Fibroblast of upper back skin (primary cell): ENCODE measurements at places on chromosomes 2 and 18.

DNA sequence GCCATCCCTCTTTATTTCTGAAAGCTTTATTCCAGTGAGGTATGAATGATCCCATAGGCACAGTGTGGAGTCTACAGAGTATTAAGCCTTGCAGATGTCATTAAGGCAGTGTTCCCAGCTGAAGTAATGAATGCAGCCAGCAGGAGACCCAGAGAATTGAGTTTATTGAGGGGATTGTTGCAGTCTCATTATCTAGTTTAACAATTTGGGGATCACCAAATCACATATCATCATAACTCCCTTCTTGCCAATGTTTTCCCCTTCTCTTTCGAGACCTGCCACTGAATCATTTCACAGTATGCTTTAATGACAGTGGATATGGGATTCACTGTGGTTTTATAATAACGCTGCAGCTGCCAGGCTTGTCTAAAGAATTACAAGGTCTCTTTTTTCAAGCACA, 249.3 kb upstream of the FSHR start:
- no peak for DNase-seq

GRCh38 chr2:203804764-203805485, 62.6 kb upstream of the CTLA4 start:
- DNase-seq = no peak

DNA sequence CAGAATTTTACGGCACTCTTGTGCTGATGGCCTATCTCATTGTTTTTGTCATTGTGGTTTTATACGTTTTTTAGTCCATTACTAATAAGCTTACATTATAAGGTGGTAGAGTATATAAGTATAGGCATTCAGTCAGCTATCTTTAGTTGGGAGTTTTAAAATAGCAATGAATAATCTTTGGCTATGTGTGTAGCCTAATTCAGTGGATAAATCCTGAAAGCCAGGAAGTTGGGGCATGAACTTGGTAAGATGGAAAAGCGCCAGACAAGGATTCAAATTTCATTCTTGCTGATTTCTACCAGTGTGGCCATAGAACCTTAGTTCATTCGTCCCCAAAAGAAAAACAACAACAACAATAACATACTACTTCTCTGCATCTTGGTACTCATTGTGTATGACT, 31.2 kb downstream of the EPC2 start:
- DNase-seq = peak; percentile 31

DNA sequence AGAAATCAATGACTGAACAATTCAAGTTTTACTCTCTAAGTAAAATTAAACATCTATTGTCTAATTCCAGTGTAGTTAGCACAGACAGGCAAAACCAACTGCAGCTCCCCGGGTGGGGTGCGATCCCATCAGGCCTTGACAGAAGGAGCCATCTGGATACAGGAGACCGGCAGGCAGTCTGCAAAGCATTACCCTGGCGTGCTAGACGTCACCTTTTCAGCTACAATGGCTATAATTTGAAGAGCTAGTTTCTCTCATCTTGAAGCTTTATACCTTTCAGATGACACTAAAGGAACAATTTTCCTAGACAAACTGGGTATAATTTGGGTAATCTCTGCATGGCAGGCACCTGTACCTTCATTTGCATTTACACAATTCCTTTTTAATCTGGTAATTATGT, 761.5 kb upstream of the SOX11 start:
- no peak for DNase-seq

- DNase-seq = no peak
Observed at GRCh38 chr2:155692106-155692505, 640.4 kb downstream of the NR4A2 start.

GRCh38 chr2:235066490-235066889, 114.7 kb downstream of the SH3BP4 start:
- no peak for DNase-seq

DNA sequence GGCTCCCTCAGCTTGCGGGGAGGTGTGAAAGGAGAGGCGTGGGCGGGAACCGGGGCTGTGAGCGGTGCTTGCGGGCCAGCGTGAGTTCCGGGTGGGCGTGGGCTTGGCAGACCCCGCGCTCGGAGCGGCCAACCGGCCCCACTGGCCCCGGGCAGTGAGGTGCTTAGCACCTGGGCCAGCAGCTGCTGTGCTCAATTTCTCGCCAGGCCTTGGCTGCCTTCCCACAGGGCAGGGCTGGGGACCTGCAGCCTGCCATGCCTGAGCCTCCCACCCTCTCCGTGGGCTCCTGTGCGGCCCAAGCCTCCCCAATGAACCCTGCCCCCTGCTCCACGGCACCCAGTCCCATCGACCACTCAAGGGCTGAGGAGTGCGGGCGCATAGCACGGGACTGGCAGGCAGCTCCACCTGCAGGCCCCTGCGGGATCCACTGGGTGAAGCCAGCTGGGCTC, 48.2 kb downstream of the RNF138 start:
- no peak for DNase-seq

GRCh38 chr18:34648269-34648985, 61.7 kb upstream of the DTNA start:
- DNase-seq = no peak

DNA sequence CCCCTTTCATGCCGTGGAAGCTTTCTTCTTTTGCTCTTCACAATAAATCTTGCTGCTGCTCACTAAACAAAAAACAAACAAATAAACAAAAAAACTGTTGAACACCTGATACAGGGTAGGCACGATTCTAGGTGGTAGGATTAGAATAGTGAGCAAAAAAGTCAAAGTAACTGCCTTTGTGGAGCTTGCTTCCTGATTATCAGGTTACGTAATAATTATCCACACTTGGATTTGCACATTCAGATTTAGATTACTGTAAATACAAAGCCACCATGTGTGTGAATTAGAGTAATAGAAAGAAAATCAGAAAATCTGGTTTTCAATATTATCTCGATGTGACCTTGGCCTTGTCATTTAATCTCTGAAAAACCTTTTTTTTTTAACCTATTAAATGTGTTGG, 307.1 kb downstream of the NRXN1 start:
- no peak for DNase-seq

DNA sequence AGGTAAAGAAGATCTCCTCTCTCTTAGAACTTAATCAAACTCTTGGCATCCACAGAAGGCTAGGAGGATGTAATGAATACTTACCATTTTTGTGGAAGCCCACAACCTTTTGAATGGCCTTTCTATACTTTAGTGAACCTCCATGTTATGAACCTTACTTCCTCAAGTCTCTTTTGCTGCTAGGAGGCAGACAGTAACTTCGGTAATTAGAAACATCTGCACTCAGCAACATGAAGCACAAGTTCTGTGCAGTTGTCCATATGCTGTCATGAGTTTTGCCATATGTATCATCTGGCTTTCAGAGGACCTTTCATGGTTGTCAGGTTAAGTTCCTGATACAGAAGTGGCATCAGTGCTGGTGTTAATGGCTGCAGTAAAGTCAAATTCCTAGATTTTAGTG, 50.4 kb downstream of the PDK1 start:
- peak; percentile 86 for DNase-seq

GRCh38 chr18:6498289-6498856, 83.7 kb upstream of the L3MBTL4 start:
- no peak for DNase-seq

- DNase-seq = no peak
Observed at GRCh38 chr2:207987025-207987716, 38.2 kb downstream of the PLEKHM3 start.

DNA sequence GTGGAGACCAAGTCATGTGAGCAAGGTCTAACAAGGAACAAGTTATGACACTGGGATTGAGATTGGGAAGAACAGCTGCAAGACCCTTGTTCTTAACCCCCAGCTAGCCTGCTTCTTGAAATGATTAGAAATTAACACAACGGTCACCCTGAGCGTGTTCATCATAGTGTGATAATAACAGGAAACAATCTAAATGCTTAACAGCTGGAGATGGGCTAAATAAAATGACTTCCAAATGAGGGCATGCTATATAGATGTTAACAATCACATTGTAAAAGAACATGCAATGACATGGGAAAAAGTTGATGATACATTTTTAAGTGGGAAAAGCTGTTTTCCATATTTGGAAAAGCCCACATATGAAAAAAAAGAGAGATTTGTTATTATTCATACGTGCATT, 47.6 kb downstream of the RPL37A start:
- peak; percentile 54 for DNase-seq

- peak; percentile 34 for DNase-seq
Observed at GRCh38 chr2:75146606-75147332, 52.6 kb downstream of the TACR1 start.

DNA sequence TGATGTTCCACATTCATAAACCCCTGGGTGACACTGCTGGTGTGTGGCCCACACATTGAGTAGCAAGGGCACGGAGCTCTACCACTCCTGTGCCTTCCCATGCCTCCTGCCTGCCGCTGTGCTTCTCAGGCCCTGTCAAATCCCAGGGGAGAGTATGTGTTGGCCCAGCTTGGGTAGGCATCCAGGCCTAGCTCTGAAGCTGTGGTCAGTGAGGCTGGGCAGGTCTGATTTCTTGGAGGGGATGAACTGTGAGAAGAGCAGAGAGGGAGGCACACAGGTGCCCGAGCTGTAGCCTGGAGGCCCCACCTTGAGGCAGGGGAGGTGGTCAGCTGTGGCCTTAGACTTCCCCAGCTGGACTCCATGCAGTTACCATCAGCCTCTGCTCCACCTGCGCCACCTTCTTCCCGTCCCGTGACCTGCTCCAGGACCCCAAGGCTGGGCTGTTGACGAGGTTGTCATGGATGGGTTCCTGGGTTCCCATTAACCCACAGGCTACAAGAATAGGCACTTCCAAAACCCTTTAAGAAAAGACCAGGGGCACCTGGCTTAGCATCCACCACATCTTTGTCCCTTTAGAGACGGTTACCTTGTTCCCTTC, 23.6 kb downstream of the MCFD2 start:
- no peak for DNase-seq

GRCh38 chr2:37098416-37099118, 14.2 kb downstream of the GPATCH11 start:
- DNase-seq = peak; percentile 3

- no peak for DNase-seq
Observed at GRCh38 chr2:5694306-5694705, 2.1 kb downstream of the SOX11 start.

DNA sequence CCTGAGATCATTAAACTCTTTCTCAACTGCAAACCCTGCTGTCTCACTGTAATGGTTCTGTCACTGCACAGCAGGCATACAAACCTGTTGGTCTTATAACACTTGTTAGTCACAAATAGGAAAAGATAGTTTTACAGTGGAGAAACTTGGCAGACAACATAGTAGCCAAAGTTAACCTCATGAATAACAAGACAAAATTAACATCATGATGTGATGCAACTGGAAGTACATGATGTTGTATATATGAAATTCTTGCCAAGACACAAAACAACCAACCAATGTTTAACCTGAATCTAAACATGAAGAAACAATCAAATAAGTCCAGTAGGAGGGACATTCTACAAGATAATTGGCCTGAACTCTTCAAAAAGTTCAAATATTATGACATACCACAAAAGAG, 189.3 kb downstream of the RNF152 start:
- peak; percentile 68 for DNase-seq

- DNase-seq = no peak
Observed at GRCh38 chr2:60119778-60120177, 433.7 kb downstream of the BCL11A start.

DNA sequence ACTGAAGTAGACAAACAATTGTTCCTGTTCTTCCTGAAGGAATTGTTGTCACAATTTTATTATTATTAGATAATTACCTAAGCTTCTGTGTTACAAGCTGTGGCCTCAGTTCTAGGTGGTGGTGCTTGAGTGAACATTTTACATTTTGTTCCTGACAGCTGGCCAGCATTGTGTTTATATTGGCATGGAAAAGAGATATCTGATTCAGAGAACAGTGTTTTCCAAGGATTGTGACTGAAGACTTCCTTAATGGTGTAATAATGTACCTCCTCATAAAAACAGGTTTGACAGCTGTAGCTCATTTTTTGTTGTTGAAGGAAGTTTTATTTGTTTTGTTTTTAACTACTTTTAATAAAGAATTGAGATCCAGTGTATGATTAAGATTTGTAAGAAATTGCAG, 95.2 kb downstream of the EPB41L5 start:
- DNase-seq = peak; percentile 75

- DNase-seq = no peak
Observed at GRCh38 chr18:55932675-55933074, 344.7 kb upstream of the TCF4 start.

- no peak for DNase-seq
Observed at GRCh38 chr18:76392349-76392748, 102.7 kb downstream of the ZNF516 start.

DNA sequence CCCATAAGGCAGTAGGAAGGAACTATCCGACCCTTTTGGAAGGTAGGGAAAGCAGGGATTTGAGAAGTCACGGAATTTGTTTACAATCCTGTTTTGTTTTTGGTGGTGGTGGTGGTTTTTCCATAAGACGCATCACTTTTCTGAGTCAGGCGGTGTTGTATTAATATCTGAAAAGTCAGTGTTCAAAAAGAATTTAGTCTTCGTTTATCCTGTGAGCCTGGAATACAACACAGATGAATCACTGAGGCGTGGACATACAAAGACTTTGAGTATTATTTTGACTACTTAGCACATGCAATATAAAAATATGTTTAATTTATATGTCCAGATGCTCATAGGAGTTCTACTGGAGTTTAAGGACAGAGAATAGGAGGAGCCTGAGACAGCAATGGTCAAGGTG, 785 bp downstream of the ZNF892 start:
- DNase-seq = peak; percentile 7

DNA sequence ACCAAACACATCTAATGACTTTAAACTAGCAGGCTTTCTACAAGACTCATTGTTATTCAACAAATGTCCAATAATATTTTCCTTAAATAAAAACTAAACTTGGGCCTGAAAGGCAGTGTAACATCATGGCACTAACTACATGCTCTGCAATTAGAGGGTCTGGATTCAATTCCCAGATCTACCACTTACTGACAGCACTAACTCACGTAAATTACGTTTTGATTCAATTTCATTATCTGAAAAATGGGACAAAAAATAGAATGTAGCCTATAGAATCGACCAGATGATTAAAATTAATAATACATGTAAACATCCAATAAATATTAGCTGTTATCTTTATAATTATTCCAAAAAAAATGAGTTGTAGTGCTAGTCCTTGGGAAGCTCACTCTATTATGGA, 98.0 kb upstream of the DDX18 start:
- no peak for DNase-seq

DNA sequence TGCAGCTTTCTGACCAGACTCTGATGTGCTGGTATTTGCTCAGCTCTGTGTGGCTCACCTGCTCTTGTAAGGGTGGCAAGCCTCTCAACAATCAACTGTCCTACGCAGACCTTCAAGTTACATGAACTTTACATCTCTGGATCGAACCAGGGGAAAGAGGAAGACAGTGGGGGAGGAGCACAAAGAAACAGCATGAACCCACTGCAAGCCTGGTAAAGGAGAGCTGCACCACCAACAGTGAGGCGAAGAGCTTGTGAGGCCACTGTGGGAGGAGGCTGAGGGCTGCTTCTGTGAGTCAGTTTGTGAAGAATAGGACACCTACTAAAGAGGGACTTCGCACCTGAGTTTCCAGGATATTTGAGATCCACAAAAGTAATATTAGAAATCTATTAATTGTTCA, 18.8 kb upstream of the FAM110C start:
- no peak for DNase-seq

GRCh38 chr2:206657087-206657486, 14.8 kb downstream of the FAM237A start:
- no peak for DNase-seq
